ENCODE measurements at places on chromosomes 12 and 14. TPM values are rescaled to one million over a fixed set of nuclear protein-coding genes. Genes with fewer than 3 reads are reported as not detected.

The KIF21A gene
- 13.9 TPM for polyA plus RNA-seq

DNA sequence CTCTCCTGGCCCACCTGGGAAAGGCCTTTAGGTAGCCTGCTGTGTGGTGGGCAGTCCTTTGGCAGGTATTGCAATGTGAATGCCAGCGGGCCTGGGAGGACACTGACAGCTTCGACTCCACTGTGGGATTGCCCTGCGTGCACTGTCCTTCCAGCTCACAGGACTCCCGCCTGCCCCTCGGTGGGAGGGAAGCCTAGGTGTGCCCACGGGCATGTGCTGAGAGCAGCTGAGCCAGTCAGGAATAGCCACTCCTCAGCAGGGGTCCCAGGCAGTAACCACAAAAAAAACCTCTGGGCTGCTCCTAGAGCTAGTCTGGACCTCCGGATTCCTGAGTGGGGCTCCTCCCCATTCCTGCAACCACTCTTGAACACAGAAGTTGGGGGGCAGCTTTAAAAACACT lies 278.2 kb downstream of the FOXN3 start:
- peaks cover 6% of the 10 kb centered on the region for H3K27me3 ChIP-seq
- no peaks in the 10 kb centered on the region for H3K4me1 ChIP-seq
- DNase-seq = no peak
- H3K4me3 ChIP-seq = no peak overlapping the region
- peaks cover 19% of the 10 kb centered on the region for H3K36me3 ChIP-seq

DNA sequence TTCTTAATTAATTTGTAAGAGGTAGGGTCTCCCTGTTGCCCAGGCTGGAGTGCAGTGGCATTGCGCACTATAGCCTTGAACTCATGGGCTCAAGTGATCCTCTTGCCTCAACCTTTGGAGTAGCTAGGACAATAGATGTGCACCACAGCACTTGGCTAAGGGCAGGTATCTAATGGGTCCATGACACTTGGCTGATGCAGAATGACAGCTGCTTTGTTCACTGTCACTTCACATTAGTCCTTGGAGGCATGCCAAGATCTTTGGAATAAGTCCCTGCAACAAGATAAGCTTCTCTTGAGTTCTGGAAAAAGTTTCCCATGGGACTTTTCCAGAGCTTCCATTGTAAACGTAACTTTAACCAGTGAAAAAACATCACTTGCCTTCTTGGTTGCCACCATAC lies 23.4 kb downstream of the COQ6 start:
- no peaks in the 10 kb centered on the region for H3K27me3 ChIP-seq
- no peak overlapping the region for H3K4me3 ChIP-seq
- H3K4me1 ChIP-seq = no peaks in the 10 kb centered on the region
- H3K27ac ChIP-seq = no peak overlapping the region
- H3K36me3 ChIP-seq = peaks cover 38% of the 10 kb centered on the region

GRCh38 chr14:92316176-92316575 lies 6.8 kb upstream of the SLC24A4 start:
- peaks cover 2% of the 10 kb centered on the region for H3K4me1 ChIP-seq
- H3K4me3 ChIP-seq = no peak overlapping the region
- H3K36me3 ChIP-seq = peaks cover 4% of the 10 kb centered on the region
- no peak overlapping the region for H3K27ac ChIP-seq
- peaks cover 19% of the 10 kb centered on the region for H3K27me3 ChIP-seq

GRCh38 chr14:104586832-104587620 lies 7.5 kb downstream of the C14orf180 start:
- H3K27me3 ChIP-seq = peaks cover 3% of the 10 kb centered on the region

The PPP4R4 gene
- polyA plus RNA-seq = not detected

- no peak for DNase-seq
- H3K27me3 ChIP-seq = no peaks in the 10 kb centered on the region
- no peak overlapping the region for H3K4me3 ChIP-seq
- no peak overlapping the region for H3K27ac ChIP-seq
- no peaks in the 10 kb centered on the region for H3K4me1 ChIP-seq
Measured at GRCh38 chr14:40345334-40345733, 913.1 kb upstream of the FBXO33 start.

Data from immature natural killer cell (primary cell).